ENCODE measurements at places on chromosomes 5 and 9. TPM values are rescaled to one million over a fixed set of nuclear protein-coding genes. Genes with fewer than 3 reads are reported as not detected.

SPARC gene
- 3,181 TPM for total RNA-seq

MAMDC2 gene
- 16.9 TPM for total RNA-seq

ADAMTSL2 gene
- 0.11 TPM for total RNA-seq

SLC34A1 gene
- not detected for total RNA-seq

PFN3 gene
- not detected for total RNA-seq

SIMC1 gene
- 9.1 TPM for total RNA-seq

TRPM6 gene
- total RNA-seq, result 0.11 TPM

CORO2A gene
- 0.91 TPM for total RNA-seq

TMED9 gene
- total RNA-seq, result 123 TPM

AJM1 gene
- total RNA-seq, result 0.65 TPM

LCN9 gene
- not detected for total RNA-seq

FST gene
- total RNA-seq, result 277 TPM

TSSK1B gene
- 0.52 TPM for total RNA-seq

FBXO10 gene
- 9.0 TPM for total RNA-seq

TERT gene
- total RNA-seq, result not detected

BSPRY gene
- under 0.01 TPM for total RNA-seq

PSMB7 gene
- total RNA-seq, result 180 TPM

ZNF483 gene
- 6.5 TPM for total RNA-seq

HACD4 gene
- 17.2 TPM for total RNA-seq

TXN gene
- total RNA-seq, result 608 TPM

OSTF1 gene
- total RNA-seq, result 31.7 TPM

SLC22A5 gene
- 4.8 TPM for total RNA-seq

ADAMTS6 gene
- total RNA-seq, result 165 TPM

COL15A1 gene
- total RNA-seq, result 175 TPM

SNX30 gene
- total RNA-seq, result 25.5 TPM

ADRB2 gene
- total RNA-seq, result 3.7 TPM

SRD5A1 gene
- total RNA-seq, result 11.0 TPM
